ENCODE measurements at places on chromosomes 11 and 22.

GRCh38 chr11:10645212-10645795 lies 48.3 kb downstream of the IRAG1 start:
- DNase-seq = no peak

DNA sequence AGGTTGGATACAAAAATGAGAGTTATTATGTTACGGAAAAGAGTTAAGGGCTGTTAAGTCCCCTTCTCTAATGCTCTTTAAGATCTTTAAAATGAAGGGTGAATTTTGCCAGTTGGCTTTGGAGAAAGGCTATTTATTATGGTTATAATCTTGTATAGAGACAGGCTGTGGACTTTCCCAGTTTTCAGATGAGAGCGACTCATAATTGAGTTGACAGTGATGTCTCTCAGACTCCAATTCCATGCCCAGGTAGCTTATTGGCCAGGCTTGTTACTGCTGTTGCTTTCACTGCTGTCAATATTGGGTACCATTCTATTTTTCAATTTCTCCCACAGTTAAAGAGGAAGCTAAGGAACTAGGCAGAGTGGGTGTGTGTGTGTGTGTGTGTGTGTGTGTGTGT lies 13.1 kb downstream of the ENDOD1 start:
- DNase-seq = no peak

DNA sequence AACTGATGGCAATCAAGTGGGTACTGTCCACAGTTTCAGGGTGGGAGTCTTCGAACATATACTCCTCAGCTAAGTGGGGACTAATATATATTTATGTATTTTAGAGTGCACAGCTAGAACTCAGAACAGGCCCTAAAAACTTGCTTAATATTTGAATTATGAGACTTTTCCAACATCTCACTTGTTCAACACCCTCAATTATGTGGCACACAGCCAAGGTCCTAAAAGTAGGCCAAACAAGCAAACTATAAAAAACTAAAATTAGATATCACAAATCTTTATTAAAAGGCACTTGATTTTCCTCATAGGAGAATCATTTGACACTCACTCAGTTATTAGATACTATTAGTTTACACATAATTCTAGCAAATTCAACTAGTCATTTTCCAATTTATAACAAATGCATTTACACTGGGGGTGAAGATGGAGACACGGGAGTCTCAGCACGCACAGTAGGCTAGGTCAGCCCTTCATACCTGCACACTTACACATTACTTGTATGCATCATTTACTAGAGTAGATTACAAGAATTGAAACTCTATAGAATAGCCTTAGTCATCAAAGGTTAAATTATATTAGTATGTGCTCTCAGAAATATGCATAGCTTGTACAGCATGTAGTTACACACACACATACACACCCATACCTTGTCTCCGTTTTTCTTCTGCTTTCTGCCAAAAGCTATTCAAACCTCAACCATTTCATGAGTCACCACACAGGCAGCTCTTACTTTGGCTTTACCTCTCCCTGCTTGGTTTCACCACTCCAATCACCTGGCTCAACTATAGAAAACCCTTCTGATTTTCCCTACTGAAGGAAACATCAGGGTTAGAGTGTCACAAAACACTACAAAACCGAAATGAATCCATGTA lies 171.5 kb downstream of the SBF2 start:
- no peak for DNase-seq

DNA sequence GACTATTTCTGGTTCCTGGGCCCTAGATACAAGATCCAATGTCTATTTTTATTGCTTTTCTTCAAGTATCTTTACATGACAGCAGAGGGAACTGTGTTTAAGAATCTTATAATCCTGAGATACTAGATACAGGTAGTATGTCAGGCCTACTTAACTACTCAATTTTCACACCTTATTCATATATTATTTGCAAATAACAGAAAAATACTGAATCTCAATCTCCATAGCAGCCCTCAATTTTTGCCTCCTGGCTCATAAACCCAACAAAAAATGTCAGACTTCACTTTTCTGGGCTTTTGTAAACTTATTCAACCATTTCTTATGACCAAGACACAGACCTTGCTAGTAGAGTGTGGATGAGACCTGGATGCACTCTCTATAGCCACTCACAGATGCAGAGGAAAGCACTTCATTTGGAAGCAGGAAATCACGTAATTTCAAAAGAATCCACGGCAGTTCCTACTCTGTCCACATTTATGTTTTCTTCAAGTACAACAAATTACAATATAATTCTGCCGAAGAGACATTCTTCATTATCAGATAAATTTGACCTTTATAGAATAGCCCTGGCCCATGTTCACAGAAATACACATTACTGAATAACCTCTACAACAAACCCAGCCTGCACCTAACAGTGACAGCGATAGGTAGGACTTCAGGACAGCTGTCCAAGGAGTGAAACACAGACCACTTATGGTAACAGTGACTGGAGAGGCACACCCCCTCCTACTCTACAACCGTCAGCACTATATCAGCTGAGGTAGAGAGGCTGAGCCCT lies 62.0 kb upstream of the YPEL1 start:
- DNase-seq = no peak

DNA sequence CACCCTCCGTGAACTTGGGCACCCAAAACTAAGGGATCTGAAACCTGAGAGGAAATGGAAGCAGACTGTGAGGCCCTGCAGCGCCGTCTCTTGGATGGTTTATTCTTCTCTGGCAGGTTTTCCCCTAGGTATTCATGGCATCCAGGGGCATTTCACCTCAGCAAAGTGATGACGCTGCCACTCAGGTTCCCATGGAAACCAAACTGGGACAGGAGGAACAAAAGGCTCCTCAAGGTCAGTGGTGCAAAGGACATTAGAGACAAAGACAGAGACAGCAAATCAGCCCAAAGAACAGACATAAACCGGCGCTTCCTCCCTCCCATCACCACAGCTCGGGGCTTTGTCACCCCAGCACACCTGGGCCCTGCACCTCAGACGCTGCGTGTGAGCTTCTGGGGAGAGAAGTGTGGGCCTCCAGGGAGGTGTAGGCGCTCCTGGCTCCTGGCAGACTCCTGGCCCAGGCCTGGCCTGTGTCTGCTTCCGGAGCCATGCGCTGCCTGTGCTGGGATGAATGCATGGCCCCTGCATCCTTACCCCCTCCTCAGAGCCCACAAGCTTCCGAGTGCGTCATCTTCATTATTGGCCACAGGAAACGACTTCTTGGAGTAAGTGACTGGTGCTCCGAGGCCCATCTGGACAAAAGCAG lies 5.9 kb downstream of the TP53AIP1 start:
- no peak for DNase-seq

DNA sequence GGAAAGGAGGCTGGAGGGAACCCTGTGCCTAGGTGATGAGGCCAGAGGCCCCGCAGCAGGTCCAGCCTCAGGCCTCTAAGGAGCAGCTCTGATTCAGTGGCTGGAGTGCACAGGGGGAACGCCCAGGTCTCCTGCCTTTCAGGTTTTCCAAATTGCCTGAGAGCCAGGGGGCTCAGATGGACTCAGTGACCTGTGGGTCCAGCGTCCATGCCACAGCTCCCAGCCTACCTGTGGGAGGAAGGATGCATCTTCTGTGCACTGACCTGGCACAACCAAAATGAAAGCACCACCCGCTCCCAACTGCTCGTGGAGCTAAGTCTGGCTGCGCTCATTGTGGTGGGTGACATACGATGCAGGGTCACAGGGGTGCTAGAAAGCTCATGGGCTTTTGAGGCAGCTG lies 82.8 kb downstream of the FEZ1 start:
- DNase-seq = no peak

DNA sequence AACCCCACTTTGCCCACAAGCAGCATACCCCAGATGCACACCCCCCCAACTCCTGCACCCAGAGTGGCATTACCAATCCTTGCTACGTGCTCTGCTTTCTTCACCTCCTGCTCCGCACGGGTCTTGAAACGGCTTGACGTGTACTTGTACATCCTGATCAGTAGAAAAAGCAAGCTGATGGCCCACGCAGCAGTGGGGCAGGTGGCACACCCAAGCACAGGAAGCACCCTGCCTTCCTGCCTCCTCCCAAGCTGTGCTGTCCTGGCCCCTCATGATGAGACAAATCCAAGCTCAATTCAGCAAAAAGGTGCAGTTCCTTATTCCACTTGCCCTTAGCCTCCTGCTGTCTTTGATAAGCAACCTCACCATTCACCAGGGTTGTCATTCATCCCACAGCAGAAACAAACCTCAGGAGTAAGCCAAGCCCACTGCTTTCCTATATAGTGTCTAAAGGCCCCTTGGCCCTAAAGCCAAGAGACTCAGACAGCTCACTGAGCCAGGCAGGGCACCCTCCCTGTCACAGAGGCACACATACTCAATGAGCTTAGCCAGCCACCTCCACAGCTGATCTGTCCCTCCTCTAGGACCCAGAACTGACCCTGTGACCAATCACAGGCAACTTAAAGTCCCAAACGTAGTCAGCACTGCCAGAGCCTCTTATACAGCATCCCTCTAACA lies 27.8 kb downstream of the MORC2 start:
- no peak for DNase-seq

DNA sequence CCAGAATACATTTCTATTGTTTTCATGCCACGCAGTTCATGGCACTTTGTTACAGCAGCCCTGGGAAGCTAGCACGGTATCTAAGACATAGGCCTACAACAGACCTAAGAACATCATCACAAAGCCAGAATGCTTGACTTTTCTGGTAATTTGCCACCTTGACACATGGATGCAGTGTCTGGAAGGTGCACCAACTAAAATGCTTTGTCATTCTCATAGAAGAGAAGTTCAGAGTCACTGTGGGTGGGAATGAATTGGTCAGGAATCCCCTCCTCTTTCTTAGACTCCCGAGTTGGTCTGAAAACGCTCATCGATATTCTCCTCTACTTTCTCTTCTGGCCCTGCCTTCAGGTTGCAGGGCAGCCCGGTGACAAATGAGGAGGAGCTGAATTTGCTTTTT lies 121.5 kb downstream of the COMMD9 start:
- DNase-seq = no peak

DNA sequence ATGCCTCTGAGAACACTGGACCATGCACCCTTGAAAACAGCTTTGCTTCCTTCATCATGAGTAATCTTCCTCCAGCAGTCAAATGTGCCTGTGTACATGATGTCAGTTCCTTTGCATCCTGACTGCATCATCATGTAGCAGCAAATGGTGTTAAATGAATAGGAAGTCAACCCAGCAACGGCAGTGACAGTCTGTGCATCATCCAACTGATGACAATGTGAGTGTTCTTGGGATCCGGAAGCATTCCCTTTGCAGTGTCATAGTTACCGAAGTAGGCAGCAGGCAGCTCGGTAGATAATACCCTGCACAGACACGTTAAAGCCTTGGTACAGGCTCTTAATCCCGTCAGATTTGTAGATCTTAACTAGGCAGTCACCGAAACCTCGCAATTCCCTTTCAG lies 2.5 kb downstream of the WBP2NL start:
- DNase-seq = no peak

GRCh38 chr11:119366690-119367620 lies 14.5 kb downstream of the USP2 start:
- no peak for DNase-seq

DNA sequence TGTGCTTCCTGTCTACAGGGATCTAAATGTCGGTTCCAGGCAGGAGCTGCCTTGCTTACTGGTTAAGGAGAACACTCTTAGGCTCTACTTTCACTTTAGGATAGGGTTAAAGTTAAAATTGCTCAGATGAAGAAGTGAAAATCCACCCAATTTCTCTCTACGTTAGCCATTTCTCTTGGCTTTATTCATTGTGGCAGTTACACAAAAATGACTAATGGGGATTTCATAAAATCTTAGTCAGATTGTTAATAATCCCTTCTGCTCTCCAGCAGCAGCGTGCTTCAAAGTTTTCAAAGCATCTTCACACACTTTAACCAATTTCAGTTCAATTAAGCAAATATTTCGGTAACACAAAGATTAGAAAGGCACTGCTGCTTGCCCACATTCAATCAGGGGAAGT lies 58.4 kb upstream of the RCN1 start:
- DNase-seq = no peak

- DNase-seq = peak; percentile 42
Observed at GRCh38 chr11:14148653-14149273, 186.2 kb downstream of the SPON1 start.

- no peak for DNase-seq
Observed at GRCh38 chr22:32571761-32572160, 97.2 kb downstream of the FBXO7 start.

GRCh38 chr11:1258401-1259075 lies 35.7 kb downstream of the MUC5B start:
- DNase-seq = no peak

- DNase-seq = no peak
Observed at GRCh38 chr11:133531458-133531857, 843 bp downstream of the OPCML start.

DNA sequence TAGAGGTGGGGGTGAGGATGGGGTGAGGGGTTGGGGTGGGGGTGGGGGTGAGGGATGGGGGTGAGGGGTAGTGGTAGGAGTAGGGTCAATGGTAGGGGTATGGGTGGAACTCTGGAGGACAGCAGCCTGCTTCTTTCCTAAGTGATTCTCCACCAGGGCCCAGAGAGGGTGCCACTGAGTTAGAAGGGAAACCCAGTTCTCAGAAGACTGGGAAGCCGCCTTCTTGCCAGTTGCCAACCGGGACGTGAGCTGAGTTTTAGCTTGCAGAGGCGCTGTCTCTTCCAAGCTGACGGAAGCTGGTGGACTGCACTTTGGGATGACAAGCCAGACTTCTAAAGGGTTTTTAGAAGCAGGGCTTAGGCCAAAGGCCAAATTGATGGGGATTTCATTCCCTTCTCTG lies 104.4 kb downstream of the NAT10 start:
- DNase-seq = no peak

- DNase-seq = no peak
Observed at GRCh38 chr11:1052133-1053011, 15.9 kb upstream of the MUC6 start.

GRCh38 chr22:23457380-23457985 lies 122.6 kb downstream of the IGLL1 start:
- DNase-seq = peak; percentile 54

GRCh38 chr22:35352214-35353111 lies 28.4 kb upstream of the HMOX1 start:
- DNase-seq = no peak

GRCh38 chr11:59218893-59219292 lies 6.2 kb upstream of the MPEG1 start:
- no peak for DNase-seq

DNA sequence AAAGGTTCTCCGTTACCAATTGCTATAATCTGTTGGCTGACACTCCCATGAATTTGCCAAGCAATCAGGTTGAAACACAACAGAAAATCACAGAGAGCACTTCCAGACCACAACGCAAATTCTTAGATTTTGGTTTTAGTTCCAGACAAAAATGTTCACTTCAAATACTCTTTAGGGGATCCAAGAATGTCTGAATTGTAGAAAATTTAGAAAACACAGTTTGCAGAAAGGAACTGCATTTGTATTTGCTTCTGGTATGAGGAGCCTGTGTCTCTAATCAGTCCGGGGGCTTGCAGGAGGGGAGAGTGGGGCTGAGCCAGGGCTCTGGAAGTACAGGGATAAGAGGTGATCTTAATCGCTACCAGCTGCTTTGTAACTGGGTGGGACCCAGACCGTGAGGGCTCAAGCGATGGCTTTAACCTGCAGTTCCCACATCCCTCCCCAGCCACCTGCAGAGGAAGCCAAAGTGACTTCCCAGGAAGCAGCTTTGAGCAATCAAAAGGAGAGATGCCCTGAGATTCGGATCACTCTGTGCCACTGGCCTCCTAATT lies 18.7 kb downstream of the SCUBE2 start:
- DNase-seq = no peak

Measured in NCI-H2081 treated with DMSO at 0.1 percent for 48 hours (cell line).